ENCODE measurements at places on chromosomes 5 and 9. TPM values are rescaled to one million over a fixed set of nuclear protein-coding genes. Genes with fewer than 3 reads are reported as not detected.

The NUTM2F gene
- not detected for total RNA-seq

The KCNV2 gene
- not detected for total RNA-seq

The TAL2 gene
- total RNA-seq: not detected

The CEL gene
- total RNA-seq: 0.78 TPM

The DUSP1 gene
- total RNA-seq: 813 TPM

DNA sequence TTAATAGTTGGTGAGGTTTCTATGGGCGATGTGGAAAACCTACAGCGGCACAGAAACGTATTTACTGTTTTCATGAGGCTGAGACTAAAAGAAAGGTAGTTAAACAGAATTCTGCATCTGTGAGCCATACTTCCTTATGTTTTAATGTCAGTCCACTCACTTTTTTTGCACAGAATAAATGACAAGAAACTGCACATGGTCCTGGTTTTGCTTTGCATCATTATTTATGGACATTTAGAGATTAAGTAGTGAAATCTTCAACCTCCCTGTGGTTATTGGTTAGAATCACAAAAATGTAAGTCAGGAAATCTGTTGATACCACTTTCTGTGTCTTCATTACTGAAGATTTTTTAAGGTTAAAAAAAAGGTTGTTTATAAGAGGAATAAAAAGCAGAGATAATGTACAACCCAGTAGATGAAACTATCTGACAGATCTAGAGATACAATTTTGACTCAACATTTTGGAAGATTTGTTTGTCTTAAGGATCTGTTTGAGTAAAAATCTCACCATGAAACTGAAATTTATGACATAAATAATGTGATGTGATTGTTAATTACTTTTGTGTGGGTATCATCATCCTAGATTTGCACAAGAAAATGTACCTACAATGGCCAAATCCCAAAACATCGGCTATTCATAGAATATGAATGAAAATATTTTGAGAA lies 2.4 kb downstream of the PRR16 start:
- peak overlapping the region; percentile 93 for H3K4me3 ChIP-seq
- peaks cover 29% of the 10 kb centered on the region for H3K4me1 ChIP-seq
- no peak for DNase-seq

DNA sequence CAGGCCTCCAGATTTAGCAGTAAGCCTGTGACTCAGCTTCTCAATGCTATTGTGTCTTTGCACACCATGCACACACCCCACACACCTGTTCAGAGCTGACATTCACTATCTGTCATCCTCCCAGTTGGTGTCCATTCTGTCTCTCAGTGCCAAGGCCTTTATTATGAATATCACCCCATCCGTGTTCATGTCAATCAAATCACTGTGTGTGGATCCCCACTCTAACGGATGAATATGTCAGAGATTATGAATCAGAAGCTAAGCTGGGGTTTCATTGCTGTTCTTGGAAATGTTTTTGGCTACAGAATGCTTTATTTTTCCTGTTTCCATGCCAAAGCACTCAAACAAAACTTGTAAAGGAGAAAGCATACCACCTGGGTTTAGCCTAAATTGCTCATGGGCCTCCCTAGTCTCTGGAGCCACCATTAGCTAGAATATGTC lies 9.4 kb upstream of the MAMDC2 start:
- no peak overlapping the region for H3K4me3 ChIP-seq
- H3K4me1 ChIP-seq: peaks cover 5% of the 10 kb centered on the region
- H3K27ac ChIP-seq: peak overlapping the region; percentile 14
- no peaks in the 10 kb centered on the region for H3K36me3 ChIP-seq

GRCh38 chr9:89716559-89716958 lies 111.7 kb downstream of the GADD45G start:
- no peaks in the 10 kb centered on the region for H3K36me3 ChIP-seq
- no peak for DNase-seq
- H3K4me1 ChIP-seq: no peaks in the 10 kb centered on the region

- H3K27ac ChIP-seq: peak overlapping the region; percentile 56
- no peak overlapping the region for H3K4me3 ChIP-seq
- no peak for DNase-seq
- H3K27me3 ChIP-seq: no peaks in the 10 kb centered on the region
These were observed 158.5 kb downstream of the NR3C1 start for GRCh38 chr5:143244990-143245389.

DNA sequence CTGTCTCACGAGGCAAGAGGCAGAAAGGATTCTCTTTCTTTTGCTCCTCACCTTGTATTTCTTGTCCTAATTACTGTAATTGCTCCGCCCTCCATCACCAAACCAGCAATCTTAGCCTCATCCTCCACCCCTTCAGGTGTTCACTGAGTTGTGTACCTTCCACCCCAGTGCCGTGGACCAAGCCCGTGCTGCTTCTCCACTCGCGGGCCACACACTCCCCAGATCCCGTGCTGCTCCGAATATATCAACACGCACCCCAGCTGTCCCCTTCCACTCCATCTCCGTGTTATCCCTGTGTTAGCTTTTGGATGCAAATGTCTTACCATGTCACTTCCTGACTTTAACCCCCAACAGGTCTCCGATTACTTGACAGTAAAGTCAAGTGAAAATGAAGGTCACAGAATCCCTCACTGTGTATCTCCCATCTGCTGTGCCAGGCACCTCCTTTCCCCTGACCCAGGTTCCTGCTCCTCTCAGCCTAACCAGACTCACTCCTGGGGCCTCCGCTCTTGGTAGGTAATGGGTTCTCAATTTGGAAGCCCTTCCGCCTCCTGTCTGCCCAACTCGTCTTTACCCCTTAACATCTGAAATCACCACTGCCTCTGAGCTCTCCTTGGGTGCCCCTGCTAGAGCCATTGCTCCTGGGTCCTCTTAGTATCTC lies 320.2 kb downstream of the MED10 start:
- H3K27ac ChIP-seq: no peak overlapping the region
- no peaks in the 10 kb centered on the region for H3K27me3 ChIP-seq
- H3K4me3 ChIP-seq: no peak overlapping the region
- no peaks in the 10 kb centered on the region for H3K36me3 ChIP-seq
- DNase-seq: no peak

DNA sequence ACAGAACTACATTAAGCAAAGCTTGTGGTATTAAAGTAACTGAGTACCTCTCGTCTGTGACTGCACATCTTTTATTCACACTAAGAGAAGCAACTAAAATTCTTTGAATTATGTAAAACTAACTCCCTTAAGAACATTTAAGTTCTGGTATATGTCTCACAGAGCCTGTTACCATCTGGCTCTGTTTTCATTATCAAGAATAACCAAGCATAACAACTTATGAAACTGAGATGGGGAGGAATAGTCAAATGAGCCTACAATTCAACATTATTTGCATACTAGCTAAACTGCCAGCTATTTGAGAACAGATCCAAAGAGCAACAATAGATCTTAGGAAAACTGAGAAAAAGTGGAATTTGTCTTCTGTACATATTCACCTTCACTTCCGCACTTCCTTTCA lies 25.3 kb upstream of the ISOC1 start:
- H3K36me3 ChIP-seq: no peaks in the 10 kb centered on the region
- no peak overlapping the region for H3K4me3 ChIP-seq

GRCh38 chr5:166074582-166075481 lies 2216.6 kb upstream of the WWC1 start:
- H3K27me3 ChIP-seq: no peaks in the 10 kb centered on the region
- no peaks in the 10 kb centered on the region for H3K4me1 ChIP-seq
- no peaks in the 10 kb centered on the region for H3K36me3 ChIP-seq
- no peak overlapping the region for H3K4me3 ChIP-seq
- H3K27ac ChIP-seq: no peak overlapping the region

- H3K4me1 ChIP-seq: no peaks in the 10 kb centered on the region
- no peak for DNase-seq
- H3K27ac ChIP-seq: no peak overlapping the region
- no peak overlapping the region for H3K4me3 ChIP-seq
- no peaks in the 10 kb centered on the region for H3K27me3 ChIP-seq
- H3K36me3 ChIP-seq: no peaks in the 10 kb centered on the region
These were observed 145.2 kb downstream of the SLC25A46 start for GRCh38 chr5:110884005-110884404.

DNA sequence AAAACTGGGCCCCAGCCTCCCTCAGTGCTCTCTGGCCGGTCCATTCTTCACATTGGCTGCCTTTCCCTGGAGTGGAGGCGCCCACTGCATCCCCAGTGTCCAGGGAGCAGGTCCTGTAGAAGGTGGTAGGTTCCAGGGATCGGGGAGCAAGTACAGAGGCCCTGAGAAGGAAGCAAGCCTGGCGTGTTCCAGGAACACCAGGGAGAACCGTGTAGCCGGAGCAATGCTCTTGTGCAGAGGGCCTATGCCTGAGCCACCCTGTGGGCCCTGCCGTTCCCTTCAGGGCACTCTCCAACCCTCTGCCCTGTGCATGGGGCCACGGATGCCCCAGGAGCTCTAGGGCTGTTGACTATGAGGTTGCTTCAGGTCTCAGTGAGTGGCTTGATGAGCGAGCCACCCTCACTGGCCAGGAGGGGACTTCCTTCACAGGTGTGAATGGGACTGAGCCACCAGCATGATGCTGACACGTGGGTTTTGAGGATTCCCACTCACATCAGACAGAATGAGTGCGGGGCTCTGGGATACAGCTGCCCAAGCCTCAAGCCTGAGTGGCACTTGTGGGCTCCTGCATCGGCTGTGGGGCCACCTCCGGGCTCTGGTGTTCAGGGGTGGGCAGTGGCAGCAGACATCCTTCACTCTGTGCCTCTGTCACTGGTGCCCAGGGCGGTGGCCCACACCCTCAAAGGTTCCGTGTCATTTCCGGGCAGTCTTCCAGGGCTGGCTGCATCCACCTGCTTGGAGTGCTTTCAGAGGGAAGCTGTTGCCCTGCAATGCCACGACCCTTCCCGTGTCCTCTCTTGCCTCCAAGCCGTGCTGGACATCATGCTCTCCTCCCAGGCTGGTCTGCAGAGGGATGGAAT lies 54.4 kb downstream of the ADAMTS2 start:
- no peak overlapping the region for H3K4me3 ChIP-seq
- H3K27ac ChIP-seq: no peak overlapping the region

DNA sequence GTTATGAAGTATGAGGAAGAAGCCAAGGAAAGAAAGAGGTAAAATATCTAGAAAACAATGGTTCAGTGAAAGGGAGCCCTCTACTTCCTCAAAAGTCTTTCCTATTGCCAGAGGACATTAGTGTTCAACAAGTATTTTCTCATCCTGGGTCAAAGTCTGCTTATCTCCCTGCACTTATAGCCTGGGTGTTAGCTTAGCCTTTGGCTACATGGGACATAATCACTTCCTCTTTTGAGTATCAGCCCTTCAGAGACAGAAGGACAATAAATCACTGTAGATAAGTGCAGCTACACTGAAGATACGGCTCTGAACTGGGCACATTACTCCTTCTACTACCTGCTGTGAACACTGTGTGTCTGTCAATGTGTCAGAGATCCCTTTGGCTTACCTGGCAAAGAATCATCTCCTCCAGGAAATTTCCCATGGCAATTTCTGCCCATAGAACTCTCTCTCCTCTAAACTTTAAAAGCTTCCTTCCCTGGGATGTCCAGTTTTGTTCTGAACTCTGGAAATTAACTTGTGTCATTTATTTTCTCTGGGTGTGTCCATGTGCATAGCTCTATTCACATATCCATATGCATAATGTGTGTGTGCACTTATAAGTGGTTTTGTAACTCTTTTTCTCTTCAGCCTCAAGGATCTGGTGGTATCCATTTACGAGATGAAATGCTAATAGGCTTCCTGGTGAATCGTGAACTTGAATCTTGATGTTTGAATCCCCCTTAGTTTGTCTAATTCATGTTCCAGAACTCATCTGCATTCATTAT lies 30.0 kb upstream of the RECK start:
- no peak overlapping the region for H3K27ac ChIP-seq
- no peaks in the 10 kb centered on the region for H3K4me1 ChIP-seq
- no peak overlapping the region for H3K4me3 ChIP-seq
- no peak for DNase-seq
- H3K27me3 ChIP-seq: no peaks in the 10 kb centered on the region

GRCh38 chr9:34463098-34463900 lies 4.7 kb downstream of the DNAI1 start:
- no peaks in the 10 kb centered on the region for H3K36me3 ChIP-seq
- DNase-seq: peak; percentile 23
- peak overlapping the region; percentile 46 for H3K27ac ChIP-seq
- H3K4me1 ChIP-seq: peaks cover 14% of the 10 kb centered on the region
- H3K27me3 ChIP-seq: no peaks in the 10 kb centered on the region

DNA sequence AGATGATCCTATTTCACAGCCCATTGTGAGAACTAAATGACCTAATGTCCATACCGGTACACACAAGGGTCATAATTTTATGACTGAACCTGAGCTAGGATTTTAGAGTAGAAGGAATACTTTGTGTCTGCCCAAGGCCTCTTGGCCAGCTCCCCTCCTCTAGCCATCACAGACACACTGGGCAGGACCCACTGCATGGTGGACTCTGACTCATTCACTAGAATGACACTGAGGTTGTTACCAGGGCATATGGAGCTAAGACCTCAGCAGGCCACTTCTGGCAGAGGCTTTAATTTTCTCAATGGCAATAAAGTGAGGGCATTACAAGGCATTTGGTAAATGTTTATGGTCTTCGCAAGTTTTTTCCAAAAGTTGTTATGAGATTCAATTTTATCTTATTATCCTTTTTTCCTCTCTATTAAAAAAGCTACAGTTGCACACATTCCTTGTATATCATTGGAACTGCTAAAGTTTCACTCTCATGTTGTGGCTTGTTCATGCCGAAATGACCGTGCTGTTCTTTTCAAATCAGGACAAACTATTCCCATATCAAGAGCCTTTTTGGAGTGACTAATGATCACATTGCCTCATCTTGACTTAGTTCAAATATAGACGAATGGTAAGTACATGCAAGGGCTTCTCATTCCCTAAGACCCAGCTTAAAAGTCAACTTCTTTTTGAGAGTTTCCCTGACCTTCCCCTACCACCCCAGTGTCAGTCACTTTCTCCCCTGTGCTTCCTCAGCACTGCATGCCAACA lies 595.7 kb downstream of the ACTL7B start:
- no peaks in the 10 kb centered on the region for H3K36me3 ChIP-seq
- H3K27ac ChIP-seq: no peak overlapping the region
- no peaks in the 10 kb centered on the region for H3K27me3 ChIP-seq
- H3K4me3 ChIP-seq: no peak overlapping the region
- no peak for DNase-seq

DNA sequence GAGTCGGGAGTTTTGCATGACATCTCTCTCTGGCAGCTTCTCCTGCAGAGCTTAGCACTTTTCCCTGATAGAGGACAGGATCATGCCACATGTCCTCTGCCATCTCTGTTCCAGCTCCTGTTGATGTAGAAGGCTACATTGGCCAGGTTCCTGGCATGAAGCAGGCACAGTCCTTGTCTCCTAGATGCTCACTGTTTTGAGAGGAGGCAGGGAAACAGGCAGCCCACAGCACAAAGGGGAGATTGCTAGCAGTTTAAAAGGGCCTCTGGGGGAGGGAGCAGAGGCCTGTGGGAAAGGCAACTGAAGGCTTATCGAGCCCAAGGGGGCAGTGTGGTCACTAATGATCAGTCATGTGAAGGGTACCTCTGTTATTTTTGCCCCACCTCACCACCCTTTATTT lies 10.7 kb downstream of the ARHGAP26 start:
- H3K4me1 ChIP-seq: peaks cover 48% of the 10 kb centered on the region
- H3K27ac ChIP-seq: no peak overlapping the region
- no peak for DNase-seq

DNA sequence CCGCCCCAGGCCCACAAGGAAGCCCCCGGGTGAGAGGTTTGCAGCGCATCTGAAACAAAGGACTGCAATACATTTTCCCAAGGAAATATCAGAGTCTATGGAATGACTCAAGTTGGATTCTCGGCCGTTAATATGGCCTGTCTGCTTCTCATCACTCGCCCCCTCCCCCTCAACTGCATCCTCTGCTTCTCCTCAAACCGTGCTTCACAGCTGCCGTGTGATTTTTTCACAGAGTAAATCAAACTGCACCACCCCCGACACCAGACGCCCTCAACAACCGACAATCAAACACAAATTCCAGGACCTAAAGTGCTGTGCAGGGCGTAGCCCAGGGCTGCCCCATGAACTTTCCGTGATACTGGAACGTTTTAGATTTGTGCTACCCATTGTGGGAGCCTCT lies 176.9 kb downstream of the ROR2 start:
- no peak overlapping the region for H3K27ac ChIP-seq
- no peaks in the 10 kb centered on the region for H3K27me3 ChIP-seq
- H3K4me3 ChIP-seq: no peak overlapping the region
- no peaks in the 10 kb centered on the region for H3K36me3 ChIP-seq

All from thoracic aorta (tissue), 2 donors.